CD14-positive monocyte (primary cell): ENCODE measurements at places on chromosomes 1 and 21.

- DNase-seq = no peak
Observed at GRCh38 chr1:119587341-119587740, 60.7 kb downstream of the ZNF697 start.

DNA sequence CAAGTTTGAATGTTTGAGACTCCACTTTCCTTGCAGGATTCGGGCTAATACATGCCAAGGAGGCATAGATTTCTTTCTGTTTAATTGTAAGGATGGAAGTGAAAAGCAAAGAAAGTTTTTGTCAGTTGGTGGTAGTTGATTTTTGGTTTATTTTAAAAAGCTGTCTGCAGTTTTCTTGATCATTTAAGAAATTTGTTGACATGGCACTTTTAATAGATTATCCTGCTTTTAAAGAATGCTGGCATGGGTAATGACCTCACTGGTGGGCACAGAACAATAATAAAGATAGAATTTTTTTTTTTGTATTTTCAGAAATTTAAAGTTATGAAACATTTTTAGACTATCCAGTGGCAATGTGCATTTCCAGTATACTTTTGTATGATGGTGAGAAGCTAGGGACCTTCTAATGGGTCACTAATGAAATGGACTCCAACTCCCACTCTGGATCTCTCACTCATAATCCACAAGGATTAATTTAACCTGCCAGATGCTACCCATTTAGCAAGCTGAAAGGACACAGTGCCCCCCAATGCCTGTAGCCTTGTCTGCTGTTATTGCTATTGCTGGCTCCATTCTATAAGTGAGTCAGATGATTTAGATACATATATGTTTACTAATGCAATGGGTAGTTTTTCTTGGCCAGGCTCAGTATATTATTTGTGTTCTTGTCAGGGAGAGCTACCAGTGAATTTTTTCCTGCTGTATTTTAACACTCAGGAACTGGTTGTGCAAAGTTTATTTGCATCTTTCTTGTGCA lies 190.2 kb upstream of the SGIP1 start:
- no peak for DNase-seq

GRCh38 chr1:154407198-154408091 lies 2.3 kb downstream of the IL6R start:
- DNase-seq = peak; percentile 84

DNA sequence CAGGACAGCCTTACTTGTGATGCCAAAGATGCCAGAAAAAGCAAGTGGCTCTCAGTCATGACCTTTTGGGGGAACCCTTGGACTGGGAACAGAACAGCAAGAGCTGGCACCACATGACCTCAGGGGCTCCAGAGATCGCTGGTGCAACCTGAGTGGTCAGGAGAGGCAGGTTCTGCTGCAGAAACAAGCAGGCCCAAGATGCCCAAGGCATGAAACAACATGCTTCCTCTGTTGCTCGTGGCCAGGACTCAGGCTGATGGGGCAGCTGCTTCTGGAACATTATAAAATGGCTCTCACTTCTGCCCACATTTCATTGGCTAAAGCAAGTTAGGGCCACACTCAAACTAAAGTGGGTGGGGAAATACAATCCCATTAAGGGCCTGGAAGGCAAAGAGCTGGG lies 17.7 kb upstream of the CLSTN1 start:
- no peak for DNase-seq
